ENCODE measurements at places on chromosomes 7 and 10. TPM values are rescaled to one million over a fixed set of nuclear protein-coding genes. Genes with fewer than 3 reads are reported as not detected.

- DNase-seq: no peak
Measured at GRCh38 chr7:24963218-24963617, 16.8 kb downstream of the OSBPL3 start.

- peak; percentile 70 for DNase-seq
Measured at GRCh38 chr10:49613165-49613881, 514 bp upstream of the CHAT start.

DNA sequence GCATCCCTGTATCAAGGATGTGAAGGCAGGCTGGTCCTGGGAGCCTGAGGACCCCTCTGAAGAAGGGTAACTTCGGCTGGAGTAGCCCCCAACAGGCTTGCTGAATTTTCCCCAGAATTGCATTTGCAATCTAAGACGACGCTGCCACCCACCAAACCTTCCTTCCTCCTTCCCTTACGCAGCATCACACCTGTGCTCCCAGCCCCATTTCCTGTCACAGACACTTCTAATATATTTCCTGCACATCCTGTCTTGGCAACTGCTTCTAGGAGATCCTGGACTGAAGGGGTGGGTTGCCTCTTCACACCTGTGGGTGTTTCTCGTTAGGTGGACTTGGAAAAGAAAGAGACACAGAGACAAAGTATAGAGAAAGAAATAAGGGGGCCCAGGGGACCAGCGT, 9.4 kb upstream of the PGAM1 start:
- DNase-seq: no peak

DNA sequence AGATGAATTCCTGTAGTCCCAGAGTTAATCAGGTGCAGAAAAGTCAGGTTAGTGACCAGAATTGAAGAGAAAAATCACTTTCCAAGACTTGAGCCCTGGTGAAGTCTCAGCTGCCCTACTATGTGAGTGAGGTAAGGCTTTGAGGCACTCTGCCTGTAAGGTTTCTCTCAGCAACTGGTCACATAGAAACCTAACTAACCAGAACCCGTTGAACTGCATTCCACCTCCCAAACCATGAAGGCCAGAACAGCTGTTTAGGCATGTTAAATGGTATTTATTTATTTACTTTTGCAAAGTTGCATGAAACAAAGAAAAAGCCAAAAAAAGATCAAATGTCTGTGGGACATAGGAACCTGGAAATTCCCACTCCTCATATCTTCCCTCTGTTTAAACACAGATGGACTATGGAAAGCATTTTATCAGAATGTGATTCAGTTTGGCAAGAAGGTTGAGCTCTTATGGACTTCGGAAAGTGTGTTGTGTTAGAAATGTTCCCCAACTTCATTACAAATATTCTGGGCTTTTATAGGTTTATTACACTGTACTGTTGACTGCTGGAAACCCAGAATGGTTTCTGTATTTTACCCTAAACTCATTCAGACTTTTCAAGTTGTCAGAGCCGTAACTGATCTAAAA, 12.8 kb upstream of the GPR85 start:
- DNase-seq: no peak

DNA sequence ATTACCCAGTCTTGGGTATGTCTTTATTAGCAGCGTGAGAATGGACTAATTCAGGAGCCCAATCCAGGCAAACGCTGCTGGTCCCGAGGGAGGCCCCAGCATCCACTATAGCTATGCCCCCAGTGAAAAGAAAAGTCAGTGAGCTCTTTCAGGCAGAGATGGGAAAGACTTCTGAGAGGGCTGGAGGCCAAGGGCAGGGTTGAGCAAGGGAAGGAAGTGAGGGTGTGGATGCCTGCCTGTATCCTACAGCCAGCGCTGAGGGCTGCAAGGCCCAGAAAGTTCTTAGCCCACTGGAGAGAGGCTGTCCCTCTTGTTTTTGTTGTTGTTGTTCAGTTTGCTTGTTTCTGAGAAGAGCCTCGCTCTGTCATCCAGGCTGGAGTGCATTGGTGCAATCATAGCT, 261.6 kb downstream of the ZEB1 start:
- no peak for DNase-seq

DNA sequence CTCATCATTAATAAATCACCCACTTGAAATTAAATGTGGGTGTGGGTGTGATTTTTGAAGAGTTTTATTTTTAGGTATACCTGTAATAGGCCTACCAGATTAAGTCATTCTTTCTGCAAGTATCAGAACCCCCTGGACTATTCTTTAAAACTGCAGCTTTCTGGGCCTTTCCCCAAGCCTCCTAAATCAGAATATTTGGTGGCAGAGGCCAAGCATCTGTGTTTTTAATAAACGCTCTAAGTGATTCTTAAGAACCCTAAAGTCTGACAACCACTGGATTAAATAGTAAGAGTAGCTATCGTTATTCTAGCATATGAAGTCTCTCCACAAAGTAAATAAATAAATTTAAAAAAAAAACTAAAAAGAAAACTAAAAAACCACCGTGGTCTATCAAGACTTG, 703.0 kb upstream of the NRP1 start:
- DNase-seq: no peak

- no peak for DNase-seq
Measured at GRCh38 chr7:90858546-90858945, 262.4 kb downstream of the CDK14 start.

DNA sequence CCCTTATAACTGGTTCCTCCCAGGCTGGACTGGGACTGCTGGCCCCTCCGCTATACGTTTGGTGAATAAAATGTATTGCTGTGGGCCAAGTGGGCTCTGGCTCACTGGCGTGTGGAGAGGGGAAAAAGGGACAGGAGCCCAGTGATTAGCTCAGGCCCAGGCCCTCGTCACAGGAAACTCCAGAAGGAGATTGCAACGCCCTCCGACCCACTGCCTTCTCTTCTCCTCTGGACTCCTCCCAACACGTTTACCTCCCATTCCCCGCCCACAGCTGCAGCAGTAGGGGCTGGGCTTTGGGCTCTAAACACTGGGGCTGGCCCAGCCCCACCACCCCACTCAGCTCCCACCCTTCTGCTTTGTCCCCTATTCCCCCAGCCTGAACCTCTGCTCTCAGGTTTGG, 173.9 kb downstream of the NEURL1 start:
- DNase-seq: no peak

- DNase-seq: no peak
Measured at GRCh38 chr7:26588511-26588910, 275.9 kb downstream of the SKAP2 start.

DNA sequence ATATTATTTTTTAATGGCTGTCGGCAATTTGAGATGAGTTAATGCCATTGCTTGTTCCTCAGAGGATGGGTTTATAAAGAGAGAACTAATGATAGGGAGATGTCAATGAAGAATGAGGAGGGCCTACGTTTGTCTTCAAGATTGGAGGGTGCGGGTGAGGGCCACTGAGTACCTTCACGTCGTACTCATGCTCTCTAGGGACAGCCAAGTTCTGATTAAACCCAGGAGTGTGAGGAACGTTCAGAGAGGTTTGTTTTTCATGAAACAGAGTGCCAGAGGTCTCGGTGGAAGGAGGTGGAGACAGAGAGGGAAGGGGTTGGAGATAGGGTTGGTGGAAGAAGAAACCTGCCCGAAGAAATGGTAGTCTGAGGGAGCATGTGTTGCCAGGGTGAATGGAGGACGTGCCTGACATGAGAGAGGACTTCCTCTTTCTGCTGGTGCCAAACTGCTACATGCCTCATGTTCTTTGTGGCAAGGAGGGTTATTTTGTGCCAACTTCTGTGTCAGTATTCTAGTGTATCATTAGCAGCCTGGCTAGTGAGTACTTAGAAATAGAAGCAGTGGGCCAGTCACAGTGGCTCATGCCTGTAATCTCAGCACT, 8.9 kb downstream of the DHTKD1 start:
- DNase-seq: no peak

GRCh38 chr7:77696057-77696642, at the start of gene RSBN1L:
Gene RSBN1L, plus strand, starts transcription at chr7:77696459. Its CDS starts 11 bp downstream, at chr7:77696470.
- peak; percentile 99 for DNase-seq

- DNase-seq: peak; percentile 98
Measured at GRCh38 chr7:76358481-76359110, at the start of gene YWHAG. Gene YWHAG, minus strand, starts transcription at chr7:76358991. Its CDS starts 183 bp downstream, at chr7:76358808.

GRCh38 chr7:158687406-158687805, 17.2 kb downstream of the NCAPG2 start:
- no peak for DNase-seq

- no peak for DNase-seq
Measured at GRCh38 chr10:3666525-3667302, 118.3 kb downstream of the KLF6 start.

GRCh38 chr10:86553213-86553612, 31.6 kb upstream of the WAPL start:
- DNase-seq: no peak

- no peak for DNase-seq
Measured at GRCh38 chr7:20786779-20787659, at the start of gene SP8. Gene SP8, minus strand, starts transcription at chr7:20786886. Its CDS starts 88 bp downstream, at chr7:20786798.

GRCh38 chr7:90173127-90173844, 19.0 kb downstream of the STEAP1 start:
- no peak for DNase-seq

DNA sequence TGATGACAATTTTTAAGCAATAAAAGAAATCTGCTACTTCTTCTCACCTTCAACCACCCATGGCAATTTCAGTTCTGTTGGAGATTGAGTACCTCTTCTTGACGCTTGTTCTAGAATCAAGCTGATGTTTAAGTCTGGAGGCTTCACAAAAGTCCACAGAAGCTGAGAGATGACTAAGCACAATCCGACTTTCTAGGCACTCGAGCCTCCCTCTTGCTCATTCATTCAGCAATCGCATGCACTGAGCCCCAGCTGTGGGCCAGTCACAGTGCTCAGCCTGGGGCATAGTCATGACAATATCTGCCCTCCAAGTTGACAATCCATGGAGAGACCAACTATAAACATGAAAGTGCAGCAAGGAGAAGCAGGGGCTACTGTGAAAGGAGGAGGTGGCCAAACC, 103.2 kb downstream of the IPMK start:
- DNase-seq: no peak

- no peak for DNase-seq
Measured at GRCh38 chr7:134084488-134085144, 42.5 kb upstream of the LRGUK start.

- DNase-seq: peak; percentile 48
Measured at GRCh38 chr7:32257621-32258020, 187.4 kb upstream of the PDE1C start.

- DNase-seq: no peak
Measured at GRCh38 chr10:131677671-131678070, 223.1 kb upstream of the PPP2R2D start.

DNA sequence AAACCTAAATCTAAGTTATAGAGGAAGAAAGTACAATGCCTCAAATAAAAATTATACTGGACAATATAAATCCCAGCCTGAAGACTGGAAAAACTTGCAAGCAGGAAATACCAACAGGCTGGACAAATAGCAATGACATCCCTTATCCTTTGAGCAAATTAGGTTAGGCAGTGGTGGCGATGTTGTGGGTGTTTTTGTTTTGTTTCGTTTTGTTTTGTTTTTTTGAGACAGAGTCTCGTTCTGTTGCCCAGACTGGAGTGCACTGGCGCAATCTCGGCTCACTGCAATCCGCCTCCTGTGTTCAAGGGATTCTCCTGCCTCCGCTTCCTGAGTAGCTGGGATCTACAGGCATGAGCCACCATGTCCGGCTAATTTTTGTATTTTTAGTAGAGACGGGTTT, 57.3 kb upstream of the TES start:
- DNase-seq: no peak

GRCh38 chr10:133362846-133363245, 5.0 kb upstream of the FUOM start:
- DNase-seq: no peak

DNA sequence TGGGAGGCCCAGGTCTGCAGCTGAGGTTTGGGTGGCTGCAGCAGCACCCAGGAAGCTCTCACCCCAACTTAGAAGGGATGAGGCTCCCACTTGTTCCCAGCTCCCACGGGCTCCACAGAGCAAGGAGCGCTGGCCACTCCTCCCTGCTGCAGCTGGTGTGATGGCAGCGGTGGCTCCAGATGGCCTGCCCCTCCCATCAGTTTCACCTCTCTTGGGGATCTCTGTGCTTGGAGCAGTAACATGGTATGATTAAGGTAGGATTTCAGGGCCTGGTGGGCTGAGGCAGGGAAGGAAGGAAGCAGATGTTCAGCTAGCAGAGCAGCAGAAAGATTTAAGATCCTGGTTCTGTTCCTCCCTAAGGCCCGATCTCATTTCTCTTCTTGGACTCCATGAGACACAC, 66.8 kb upstream of the KIF5B start:
- no peak for DNase-seq

- peak; percentile 86 for DNase-seq
Measured at GRCh38 chr7:75639071-75639885, 99.5 kb downstream of the HIP1 start.

DNA sequence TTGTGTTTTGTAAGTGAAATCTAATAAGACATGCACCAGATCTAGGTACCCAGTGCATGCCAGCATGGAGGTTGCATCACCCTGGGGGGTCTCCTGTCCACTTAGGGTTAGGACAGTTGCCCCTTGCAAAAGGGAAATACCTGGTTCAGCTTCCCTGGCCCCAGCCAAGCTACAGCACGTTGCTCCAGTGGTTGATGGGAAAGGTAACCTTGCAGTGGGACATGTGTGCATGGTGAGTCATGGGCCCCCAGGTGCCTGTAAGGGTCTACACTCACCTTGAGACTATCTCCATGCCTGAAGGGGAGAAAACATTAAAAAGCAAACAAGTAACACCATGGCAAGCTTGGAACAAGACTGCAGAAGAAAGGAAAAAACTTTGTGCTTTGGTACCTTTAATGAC, 143.9 kb downstream of the LSM5 start:
- DNase-seq: no peak

DNA sequence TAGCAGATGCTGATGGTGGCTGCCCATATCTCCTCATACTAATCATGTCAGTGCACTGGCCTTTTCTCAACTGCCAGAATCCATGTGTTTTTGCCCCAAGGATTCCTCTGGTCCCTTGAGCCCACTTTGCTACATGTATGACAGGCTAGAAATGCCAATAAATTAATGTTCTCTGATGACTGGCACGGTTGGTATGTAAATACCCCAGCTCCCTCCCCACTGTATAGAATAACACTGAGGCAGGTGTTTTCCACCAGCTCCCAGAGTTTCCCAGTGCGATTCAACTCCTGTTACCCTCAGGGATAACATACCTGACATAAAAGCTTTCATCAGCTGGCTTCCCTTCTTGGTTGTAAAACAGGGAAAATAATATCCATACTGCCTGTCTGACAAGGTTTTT, 9.0 kb upstream of the PLEKHS1 start:
- DNase-seq: no peak

- DNase-seq: no peak
Measured at GRCh38 chr10:17633353-17633752, 10.6 kb upstream of the STAM start.

The GATA3 gene
- total RNA-seq: not detected

The CYP17A1 gene
- total RNA-seq: not detected

The PILRA gene
- total RNA-seq: 2.5 TPM

The MYL7 gene
- total RNA-seq: not detected

The CALN1 gene
- total RNA-seq: not detected

The BTBD16 gene
- not detected for total RNA-seq

The CPN1 gene
- total RNA-seq: not detected

The TES gene
- total RNA-seq: 232 TPM

The TSPAN15 gene
- total RNA-seq: 0.94 TPM

The FLNC gene
- 28.6 TPM for total RNA-seq

The SFTPD gene
- 0.60 TPM for total RNA-seq

The SCIN gene
- 1.6 TPM for total RNA-seq

The SEMA3A gene
- total RNA-seq: 3.7 TPM

The GDF10 gene
- not detected for total RNA-seq

The GPR85 gene
- 0.10 TPM for total RNA-seq

The GET4 gene
- total RNA-seq: 36.4 TPM

The RPEL1 gene
- total RNA-seq: not detected

The HOGA1 gene
- not detected for total RNA-seq

The PAPSS2 gene
- 21.9 TPM for total RNA-seq

The PLXDC2 gene
- total RNA-seq: 33.2 TPM

The HYAL4 gene
- not detected for total RNA-seq

The GPER1 gene
- 3.0 TPM for total RNA-seq

The OPALIN gene
- total RNA-seq: not detected
